GM23248 (cell line): ENCODE measurements at places on chromosomes 16 and 17.
A peak's percentile ranks its signal among the peaks of the same experiment; 100 is the strongest.

GRCh38 chr16:1297018-1297696, 12.3 kb upstream of the UBE2I start:
- peak; percentile 84 for DNase-seq

DNA sequence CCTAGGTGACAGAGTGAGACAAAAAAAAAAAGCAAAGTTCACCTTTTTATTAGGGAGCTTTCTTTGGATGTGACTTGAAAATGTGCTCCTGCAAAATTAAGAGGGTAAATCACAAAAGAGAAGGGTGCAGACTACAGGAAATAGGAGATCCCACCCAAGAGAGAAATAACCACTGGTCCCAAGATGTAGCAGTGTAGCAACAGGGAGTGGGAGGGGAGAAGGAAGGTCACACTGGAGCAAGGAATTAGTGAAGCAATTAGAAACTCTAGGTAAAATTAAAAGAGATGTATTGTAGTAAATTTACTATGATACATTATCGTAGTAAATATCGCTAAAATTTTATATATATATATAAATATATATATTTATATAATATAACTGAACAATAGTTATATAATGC, 12.3 kb upstream of the SPN start:
- DNase-seq = no peak

DNA sequence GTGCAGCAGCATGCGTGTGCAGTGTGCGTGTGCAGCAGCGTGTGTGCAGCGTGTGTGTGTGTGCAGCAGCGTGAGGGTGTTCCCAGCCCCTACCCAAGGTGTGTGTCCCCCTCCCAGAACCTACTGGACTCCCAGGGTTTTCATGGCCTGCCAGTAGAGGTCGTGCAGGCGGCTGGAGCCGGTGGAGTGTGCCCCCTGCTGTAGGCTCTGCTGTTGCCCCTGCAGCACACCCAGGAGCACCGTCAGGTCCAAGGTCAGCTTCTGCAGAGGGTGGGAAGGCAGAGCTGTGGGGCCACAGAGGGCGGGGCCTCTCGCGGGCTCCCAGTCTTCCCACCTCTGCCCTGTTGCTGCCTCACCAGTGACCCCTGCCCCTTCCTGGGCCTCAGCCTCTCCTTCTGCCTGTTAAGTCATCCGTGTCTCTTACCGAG, 14.9 kb downstream of the MYBBP1A start:
- no peak for DNase-seq

- DNase-seq = no peak
Observed at GRCh38 chr17:82697808-82698064, 762 bp downstream of the RAB40B start.

DNA sequence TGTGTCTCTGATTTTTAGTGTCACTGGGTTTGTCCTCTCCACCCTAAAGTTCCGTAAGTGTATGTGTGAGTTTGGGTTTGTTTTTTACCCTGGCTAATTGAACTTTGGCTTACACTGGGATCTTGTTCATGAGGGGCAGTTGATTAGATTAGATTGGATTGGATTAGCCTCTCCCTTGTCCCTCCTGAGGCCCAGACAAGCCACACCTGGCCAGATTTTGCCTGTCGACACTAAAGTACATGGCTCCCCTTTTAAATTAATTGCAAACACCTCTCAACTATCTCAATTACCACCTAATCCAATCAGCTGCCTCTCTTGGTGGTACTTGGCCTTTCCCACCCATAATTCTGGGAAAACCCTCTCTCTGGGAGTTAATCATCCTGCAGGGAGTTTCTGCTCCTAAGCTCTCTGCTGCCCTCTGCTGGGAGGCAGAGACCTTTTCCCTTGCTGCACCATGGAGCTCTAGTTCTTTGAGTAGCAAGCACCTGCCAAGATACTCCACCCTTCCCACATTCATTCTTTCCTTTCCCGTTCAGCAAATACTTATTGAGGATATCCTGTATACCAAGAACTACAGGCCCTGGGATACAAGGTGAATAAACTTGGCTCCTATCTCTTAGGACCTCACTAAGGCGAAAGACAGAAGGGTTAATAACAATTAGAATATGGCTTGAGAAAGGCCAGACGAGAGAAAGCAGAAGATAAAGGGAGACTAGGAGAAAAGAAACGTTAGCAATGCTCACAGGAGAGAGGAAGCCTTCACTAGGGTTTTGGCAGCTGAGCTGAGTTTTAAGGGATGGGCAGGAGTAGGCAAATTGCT, 60.0 kb upstream of the MPHOSPH6 start:
- peak; percentile 80 for DNase-seq

DNA sequence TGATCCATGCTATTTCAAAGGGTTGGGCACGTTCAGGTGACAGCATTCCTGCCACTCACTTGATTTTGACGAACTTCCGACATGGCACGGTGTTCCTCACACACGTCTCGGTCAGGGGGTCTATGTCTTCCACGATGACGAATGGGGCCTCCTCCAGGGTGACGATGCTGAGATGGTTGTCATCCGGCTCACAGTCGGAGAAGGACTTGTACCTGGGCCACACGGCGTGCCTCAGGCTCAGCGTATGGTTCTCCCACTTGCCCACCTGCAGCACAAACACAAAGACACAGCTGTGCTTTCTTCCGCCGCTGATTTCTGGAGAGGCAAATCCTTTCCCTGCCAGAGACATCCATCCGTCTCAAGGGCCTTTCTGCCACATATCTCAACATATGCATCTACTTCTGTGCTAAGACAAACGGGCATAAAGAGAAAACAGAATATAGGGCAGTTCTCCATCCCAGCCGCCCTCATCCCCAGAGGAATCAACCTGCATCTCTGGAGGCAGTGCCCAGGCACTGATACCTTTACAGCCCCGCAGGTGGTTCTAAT, 332.5 kb downstream of the GRIN2A start:
- no peak for DNase-seq

DNA sequence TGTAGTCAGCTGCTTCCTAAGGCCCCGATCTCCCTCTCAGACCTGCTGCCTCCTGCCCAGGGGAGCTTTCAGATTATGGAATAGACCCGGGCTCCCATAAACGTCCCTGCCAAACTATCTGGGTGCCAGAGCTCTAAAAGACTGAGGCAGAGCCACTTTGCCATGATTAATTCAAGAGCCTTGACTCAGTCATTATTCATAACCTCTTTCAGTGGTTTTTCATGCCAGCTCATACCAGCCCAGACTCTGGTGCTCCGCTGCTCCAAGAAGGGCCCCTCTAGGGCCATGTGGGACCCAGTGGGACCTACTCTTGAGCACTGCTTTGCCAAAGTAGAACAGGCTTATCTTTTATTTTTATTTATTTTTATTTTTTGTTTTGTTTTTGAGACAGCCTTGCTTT, 23.9 kb downstream of the DNAI2 start:
- peak; percentile 68 for DNase-seq

DNA sequence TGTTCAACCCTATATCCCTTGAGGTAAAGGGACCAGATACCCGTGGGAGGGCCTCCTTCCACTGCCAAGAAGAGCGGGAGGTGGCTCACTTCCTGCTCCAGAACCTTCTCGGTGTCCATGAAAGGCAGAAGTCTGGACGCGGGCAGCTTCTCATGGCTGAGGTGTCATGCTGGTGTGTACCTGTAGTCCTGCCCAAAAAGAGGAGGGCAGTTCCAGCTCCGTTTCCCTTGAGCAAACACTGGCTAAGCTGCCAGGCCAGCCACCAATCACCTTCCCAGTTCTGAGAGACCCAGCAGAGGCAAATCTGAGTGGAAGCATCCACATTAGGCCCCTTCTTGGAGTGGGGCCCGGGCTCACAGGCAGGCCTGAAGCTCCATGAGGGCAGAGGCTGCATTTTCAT, 5.6 kb downstream of the TMEM11 start:
- no peak for DNase-seq

DNA sequence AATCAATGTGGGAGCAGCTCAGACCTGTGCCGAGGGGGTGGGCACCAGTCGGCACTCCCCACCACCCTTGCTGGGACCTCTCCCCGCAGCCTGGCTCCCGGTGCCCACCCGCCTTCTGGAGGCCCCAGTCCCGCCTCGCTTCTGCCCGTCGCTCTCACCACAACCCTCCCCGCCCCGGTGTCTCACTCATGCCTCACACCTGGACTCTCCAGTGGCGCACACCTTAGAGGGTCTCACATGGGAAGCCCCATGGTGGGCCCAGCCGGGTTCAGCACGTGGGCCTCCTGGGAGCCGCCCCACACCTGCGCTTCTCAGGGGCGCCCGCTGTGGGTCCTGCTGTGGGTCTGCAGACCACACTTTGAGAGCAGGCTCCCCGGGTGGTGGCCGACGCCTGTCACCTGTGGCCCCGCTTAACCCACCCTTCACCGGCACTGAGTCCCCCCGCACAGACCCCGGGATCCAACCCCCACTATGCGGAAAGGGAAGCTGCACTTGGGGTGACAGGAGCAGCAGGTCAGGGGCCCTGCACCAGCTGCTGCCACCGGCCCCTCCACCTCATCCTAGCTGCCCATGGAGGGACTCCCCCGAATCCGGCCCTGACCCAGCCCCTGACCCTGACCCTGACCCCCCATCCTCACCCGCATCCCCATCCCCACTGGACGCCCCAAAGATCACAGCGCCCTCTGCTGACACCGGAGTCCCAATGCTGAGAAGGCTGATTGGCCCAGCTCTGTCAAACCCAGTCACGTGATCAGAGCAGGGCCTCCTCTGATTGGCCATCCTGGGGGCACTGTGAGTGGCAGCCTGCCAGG, 27.4 kb upstream of the SLC38A10 start:
- peak; percentile 51 for DNase-seq

DNA sequence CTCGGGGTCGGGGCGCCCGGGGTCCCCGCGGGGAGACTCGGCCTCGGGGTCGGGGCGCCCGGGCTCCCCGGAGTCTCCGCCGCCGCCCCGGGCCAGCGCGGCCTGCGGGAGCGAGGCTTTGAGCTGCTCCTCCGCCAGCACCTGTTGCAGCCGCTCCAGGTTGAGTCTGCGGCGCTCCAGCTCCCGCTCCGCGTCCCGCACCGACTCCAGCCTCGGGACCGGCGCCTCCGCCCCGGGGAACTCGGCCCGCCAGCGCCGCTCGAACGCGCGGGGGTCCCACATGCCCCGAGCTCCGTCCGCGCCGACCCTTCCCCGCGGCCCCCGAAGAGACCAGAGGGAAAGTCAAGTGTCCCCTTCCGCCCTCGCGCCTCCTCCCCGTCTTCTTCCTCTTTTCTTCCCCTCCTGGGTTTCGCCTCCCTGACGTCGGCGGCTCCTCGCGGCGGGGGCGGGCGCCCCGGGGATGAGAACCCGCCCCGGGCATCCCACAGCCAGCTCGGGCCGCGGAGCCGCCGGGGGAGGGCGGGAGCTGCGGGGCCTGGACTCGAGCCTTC, 40.8 kb upstream of the BHLHA9 start:
- peak; percentile 69 for DNase-seq

- DNase-seq = peak; percentile 93
Observed at GRCh38 chr16:65068151-65068740, 53.6 kb downstream of the CDH11 start.

DNA sequence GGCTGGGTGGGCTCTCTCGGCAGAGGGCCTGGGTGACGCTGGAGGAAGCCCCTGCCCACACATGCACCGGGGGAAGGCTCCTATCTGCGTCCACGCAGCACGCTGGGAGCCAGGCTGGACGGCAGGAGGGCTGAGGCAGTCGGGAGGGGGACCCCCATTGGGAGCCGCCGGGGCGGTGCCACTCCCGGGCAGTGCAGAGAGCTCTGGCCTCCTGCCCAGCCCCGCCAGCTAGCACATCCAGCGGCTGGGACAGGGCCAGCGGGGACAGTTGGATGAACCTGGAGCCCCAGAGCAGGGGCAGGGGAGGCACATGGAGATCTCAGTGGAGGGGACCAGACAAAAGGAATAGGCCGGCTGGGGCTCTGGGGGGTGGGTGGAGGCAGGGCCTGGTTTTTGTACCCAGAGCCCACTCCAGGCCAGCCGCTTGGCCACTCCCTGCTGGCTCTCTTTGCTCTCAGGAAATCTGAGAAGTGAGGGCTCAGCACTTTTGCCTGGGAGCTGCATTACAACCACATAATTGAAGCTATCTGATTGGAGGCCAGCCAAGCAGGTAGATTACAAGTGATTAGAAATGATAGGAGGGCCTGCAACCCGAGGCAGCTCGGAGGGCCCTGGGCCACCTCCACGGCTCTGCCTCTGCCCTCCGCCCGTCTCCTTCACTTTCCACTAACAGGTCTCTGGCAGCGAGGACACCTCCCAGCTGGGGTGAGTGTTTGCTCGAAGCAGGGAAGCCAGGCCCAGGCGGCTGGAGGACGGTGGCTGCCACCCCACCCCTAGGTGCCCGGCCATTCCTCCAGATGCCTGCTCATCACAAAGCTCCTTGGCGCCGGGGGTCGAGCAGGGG, 40.1 kb downstream of the ENGASE start:
- DNase-seq = peak; percentile 28

DNA sequence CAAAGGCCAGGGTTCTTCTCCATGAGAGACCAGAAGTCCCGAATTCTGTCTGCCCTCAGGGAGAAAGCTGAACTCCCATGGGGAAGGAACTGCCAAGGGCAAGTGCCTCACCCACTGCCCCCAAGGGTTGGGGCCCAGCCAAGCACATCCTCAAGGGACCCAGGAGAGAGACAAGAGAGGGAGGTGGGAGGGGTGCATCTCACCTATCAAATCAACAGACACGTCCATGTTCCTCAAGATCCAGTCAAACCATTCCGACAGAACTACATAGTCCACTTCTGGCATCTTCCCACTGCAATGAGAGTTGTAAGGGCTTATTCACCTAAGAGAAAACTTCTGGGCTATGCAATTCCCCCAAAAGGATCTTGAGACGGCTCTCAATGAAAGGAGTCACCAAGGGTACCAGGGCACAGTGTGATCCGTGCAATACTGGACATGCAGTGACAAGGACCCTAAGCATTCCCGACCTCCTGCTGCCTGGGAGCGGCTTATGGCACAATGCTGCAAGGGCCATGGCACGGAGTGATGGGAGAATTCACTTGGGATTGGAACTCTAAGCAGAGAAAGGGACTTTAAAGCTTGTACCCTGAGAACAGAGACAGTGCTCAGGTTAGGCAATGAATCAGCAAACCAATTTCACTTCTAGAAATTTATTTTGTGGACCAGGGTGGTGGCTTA, 32.2 kb downstream of the TK2 start:
- no peak for DNase-seq

- peak; percentile 88 for DNase-seq
Observed at GRCh38 chr16:65745-66144, 6.7 kb downstream of the RHBDF1 start.

GRCh38 chr16:15810949-15811348, 45.9 kb downstream of the MYH11 start:
- DNase-seq = no peak

DNA sequence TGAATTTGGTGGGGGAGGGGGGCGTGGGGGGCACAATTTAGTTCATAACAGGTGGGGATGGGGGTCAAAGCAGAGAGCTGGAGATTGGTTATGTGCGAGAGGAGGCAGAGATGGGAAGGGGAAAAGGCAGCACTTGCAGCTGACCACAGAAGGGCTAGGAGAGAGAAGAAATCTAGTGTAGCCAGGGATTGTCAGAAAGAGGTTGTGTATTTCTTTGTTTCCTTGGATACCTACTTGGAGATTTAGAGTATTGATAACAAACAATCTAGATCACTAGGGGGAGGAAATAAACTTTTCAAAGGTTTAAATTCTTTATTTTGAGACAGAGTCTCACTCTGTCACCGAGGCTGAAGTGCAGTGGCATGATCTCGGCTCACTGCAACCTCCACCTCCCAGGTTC, 47.1 kb upstream of the YPEL2 start:
- DNase-seq = peak; percentile 8
